Liver (tissue), 10 donors: ENCODE measurements at places on chromosomes 6 and 20. TPM values are rescaled to one million over a fixed set of nuclear protein-coding genes. Genes with fewer than 3 reads are reported as not detected.

DNA sequence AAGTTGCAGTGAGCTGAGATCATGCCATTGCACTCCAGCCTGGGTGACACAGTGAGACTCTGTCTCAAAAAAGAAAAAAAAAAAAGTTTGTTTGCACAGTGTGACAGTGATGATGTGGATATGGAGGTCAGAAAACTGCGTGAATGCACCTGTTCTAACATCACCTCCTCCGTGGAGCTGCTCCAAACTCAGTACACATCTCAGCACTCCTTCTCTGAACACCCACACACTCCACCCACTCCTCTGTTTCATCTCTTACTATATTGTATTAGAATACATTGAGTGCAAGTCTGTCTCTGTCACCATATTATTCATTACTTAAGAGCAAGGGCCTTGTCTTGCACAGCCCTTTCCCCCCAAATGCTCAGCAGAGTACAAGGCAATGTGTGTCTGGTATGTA, 51.5 kb upstream of the ENPP4 start:
- no peaks in the 10 kb centered on the region for H3K36me3 ChIP-seq
- H3K27ac ChIP-seq: no peak overlapping the region

DNA sequence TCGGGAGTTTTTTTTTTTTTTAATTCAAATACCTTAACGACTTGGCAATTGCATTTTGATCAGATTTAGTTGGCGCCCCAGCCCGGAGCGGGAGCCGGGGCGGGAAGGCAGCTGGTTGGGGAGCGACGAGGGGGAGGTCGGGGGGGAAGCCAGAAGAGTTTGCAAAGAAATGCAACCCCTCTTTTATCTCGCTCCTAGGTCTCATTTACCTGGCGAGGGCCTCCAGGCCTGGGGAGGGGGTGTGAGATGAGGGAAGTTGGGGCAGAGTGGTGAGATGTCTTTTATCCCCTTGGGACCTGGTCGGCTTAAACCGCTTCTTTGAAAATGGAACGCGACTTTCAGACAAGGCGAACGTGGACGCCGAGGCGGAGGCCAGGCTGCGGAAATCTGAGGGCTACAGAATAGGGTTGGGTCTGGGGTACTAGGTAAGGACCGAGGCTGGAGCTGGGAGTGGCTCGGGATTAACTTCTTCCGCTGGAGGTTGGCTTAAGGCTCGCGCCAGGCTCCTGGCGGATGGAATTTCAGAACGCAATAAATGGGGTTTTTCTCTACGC, 40.3 kb downstream of the NCR2 start:
- peaks cover 7% of the 10 kb centered on the region for H3K27me3 ChIP-seq
- H3K4me1 ChIP-seq: peaks cover 26% of the 10 kb centered on the region
- H3K27ac ChIP-seq: no peak overlapping the region
- no peak for DNase-seq
- no peaks in the 10 kb centered on the region for H3K36me3 ChIP-seq

GRCh38 chr20:9884061-9884460, 45.2 kb upstream of the PAK5 start:
- H3K36me3 ChIP-seq: no peaks in the 10 kb centered on the region
- DNase-seq: no peak
- H3K4me3 ChIP-seq: no peak overlapping the region
- H3K4me1 ChIP-seq: no peaks in the 10 kb centered on the region
- H3K27me3 ChIP-seq: no peaks in the 10 kb centered on the region

GRCh38 chr20:54980103-54980960, 504.9 kb downstream of the DOK5 start:
- H3K4me3 ChIP-seq: no peak overlapping the region
- no peaks in the 10 kb centered on the region for H3K27me3 ChIP-seq
- H3K36me3 ChIP-seq: no peaks in the 10 kb centered on the region
- H3K27ac ChIP-seq: no peak overlapping the region

- H3K4me3 ChIP-seq: no peak overlapping the region
- DNase-seq: no peak
- H3K36me3 ChIP-seq: no peaks in the 10 kb centered on the region
- no peaks in the 10 kb centered on the region for H3K27me3 ChIP-seq
- no peaks in the 10 kb centered on the region for H3K4me1 ChIP-seq
- no peak overlapping the region for H3K27ac ChIP-seq
Observed at GRCh38 chr20:62631336-62632308, 10.7 kb upstream of the SLCO4A1 start.

- no peaks in the 10 kb centered on the region for H3K36me3 ChIP-seq
- DNase-seq: no peak
- no peak overlapping the region for H3K27ac ChIP-seq
Observed at GRCh38 chr20:39795401-39796272, 833.5 kb downstream of the DHX35 start.

DNA sequence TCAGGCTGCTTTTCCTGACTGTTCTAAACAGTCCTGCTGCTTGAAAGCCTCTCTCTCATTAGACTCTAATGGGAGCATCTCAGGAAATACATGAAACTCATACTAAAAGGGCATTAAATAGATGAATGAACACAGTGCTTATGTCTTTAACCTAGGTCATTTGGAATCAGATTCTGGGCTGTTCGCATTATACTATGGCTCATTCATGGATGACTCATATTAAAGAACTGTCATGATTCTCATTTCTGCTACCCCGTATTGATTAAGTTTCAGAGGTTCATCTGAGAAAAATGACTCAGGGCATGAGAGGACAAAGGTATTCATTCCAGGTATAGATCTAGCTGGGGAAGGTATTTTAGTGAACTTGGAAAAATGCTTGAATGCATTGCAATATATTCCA, 335.5 kb downstream of the GJA1 start:
- H3K4me3 ChIP-seq: no peak overlapping the region
- H3K27me3 ChIP-seq: peaks cover 3% of the 10 kb centered on the region
- H3K4me1 ChIP-seq: no peaks in the 10 kb centered on the region
- no peak overlapping the region for H3K27ac ChIP-seq
- no peaks in the 10 kb centered on the region for H3K36me3 ChIP-seq
- DNase-seq: no peak

ZNF165 gene
- total RNA-seq: 0.51 TPM

GRCh38 chr6:160735523-160735922, 33.5 kb downstream of the PLG start:
- no peak overlapping the region for H3K27ac ChIP-seq
- no peaks in the 10 kb centered on the region for H3K27me3 ChIP-seq
- no peak for DNase-seq
- peaks cover 74% of the 10 kb centered on the region for H3K36me3 ChIP-seq
- no peak overlapping the region for H3K4me3 ChIP-seq
- no peaks in the 10 kb centered on the region for H3K4me1 ChIP-seq

GRCh38 chr6:160882006-160882405, 109.6 kb upstream of the MAP3K4 start:
- H3K4me1 ChIP-seq: no peaks in the 10 kb centered on the region
- no peaks in the 10 kb centered on the region for H3K27me3 ChIP-seq
- no peak overlapping the region for H3K27ac ChIP-seq
- DNase-seq: no peak
- no peaks in the 10 kb centered on the region for H3K36me3 ChIP-seq
